ENCODE measurements at places on chromosomes 16 and 17.

- DNase-seq: no peak
Measured at GRCh38 chr16:84461413-84462295, 42.8 kb downstream of the MEAK7 start.

- DNase-seq: no peak
Measured at GRCh38 chr17:50432125-50432762, 6.2 kb downstream of the ACSF2 start.

DNA sequence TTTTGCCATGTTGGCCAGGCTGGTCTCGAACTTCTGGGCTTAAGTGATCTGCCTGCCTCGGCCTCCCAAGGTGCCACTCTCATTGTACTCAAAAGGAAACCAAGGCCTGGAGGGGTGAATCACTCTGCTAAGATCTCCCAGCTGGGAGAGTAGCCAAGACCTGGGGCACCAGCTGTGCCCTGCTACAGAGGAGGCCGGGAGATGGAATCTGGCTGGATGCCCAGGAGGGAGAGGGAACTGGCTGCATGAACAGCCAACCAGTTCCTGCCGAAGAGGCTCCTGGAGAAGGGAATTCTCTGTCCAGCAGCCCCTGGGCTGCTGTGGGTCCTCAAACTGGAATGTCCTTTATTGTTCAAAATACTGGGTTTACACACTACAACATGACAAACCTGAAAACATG lies 238.7 kb upstream of the CIBAR2 start:
- DNase-seq: peak; percentile 75

GRCh38 chr17:37079065-37079708 lies 130.4 kb downstream of the AATF start:
- no peak for DNase-seq

GRCh38 chr16:66473051-66473571 lies 46.0 kb downstream of the BEAN1 start:
- DNase-seq: no peak

- peak; percentile 38 for DNase-seq
Measured at GRCh38 chr17:79991924-79992648, 43.6 kb downstream of the TBC1D16 start.

GRCh38 chr16:88684569-88685155 lies 1.6 kb downstream of the SNAI3 start:
- peak; percentile 0 for DNase-seq

- no peak for DNase-seq
Measured at GRCh38 chr17:43917348-43918025, 10.2 kb upstream of the MPP2 start.

DNA sequence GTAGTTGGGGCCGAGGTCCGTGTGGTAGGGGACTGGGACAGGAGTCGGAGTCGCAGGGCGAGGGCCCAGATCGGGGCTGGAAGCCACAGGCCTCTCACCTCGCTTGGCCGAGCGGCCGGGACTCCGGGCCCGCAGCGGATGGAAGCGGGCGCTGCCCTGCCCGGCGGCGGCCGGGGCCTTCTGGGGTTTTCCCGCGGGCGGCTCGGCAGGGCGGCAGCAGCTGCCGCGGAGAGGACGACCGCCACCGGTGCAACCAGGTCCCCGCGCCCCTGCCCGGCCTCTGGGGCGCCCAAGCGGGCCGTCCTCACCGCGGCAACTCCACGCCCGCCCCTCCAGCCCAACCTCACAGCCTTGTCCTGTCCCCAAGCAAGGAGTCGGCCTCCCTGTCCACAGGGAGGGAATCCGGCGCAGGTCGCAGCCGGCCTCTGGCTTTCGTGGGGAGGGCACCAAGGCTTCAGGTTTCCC lies 15.6 kb upstream of the UTP6 start:
- DNase-seq: no peak

GRCh38 chr17:78794399-78794798 lies 12.3 kb upstream of the CYTH1 start:
- DNase-seq: no peak

- DNase-seq: no peak
Measured at GRCh38 chr17:8859027-8859803, 8.3 kb downstream of the PIK3R6 start.

- DNase-seq: no peak
Measured at GRCh38 chr17:27380551-27380950, 75.7 kb upstream of the KSR1 start.

- DNase-seq: no peak
Measured at GRCh38 chr16:12538667-12539091, 265.0 kb downstream of the CPPED1 start.

DNA sequence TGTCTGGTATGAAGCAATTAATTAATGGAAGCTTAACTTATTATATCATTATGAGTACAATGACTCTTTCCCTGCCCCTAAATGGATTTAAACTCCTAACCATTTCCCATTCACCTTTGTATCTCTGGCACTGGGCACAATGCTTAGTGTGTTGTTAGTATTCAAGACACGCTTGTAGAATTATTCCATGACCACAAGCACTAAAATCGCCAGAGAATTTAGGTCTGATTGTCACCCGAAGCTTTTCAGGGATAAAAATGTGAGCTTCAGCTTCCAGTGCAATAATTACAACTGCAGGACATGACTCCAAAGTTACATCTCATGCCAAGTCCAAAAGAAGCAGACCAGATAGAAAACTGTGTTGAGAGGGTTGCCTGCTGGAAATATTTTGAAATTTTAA lies 101.6 kb downstream of the CDH8 start:
- no peak for DNase-seq

GRCh38 chr17:44918006-44918405 lies 2.7 kb upstream of the GFAP start:
- no peak for DNase-seq

GRCh38 chr16:67184453-67184994 lies 761 bp upstream of the MATCAP1 start:
- DNase-seq: no peak

GRCh38 chr17:3660311-3660891 lies 8.0 kb downstream of the TAX1BP3 start:
- DNase-seq: no peak

DNA sequence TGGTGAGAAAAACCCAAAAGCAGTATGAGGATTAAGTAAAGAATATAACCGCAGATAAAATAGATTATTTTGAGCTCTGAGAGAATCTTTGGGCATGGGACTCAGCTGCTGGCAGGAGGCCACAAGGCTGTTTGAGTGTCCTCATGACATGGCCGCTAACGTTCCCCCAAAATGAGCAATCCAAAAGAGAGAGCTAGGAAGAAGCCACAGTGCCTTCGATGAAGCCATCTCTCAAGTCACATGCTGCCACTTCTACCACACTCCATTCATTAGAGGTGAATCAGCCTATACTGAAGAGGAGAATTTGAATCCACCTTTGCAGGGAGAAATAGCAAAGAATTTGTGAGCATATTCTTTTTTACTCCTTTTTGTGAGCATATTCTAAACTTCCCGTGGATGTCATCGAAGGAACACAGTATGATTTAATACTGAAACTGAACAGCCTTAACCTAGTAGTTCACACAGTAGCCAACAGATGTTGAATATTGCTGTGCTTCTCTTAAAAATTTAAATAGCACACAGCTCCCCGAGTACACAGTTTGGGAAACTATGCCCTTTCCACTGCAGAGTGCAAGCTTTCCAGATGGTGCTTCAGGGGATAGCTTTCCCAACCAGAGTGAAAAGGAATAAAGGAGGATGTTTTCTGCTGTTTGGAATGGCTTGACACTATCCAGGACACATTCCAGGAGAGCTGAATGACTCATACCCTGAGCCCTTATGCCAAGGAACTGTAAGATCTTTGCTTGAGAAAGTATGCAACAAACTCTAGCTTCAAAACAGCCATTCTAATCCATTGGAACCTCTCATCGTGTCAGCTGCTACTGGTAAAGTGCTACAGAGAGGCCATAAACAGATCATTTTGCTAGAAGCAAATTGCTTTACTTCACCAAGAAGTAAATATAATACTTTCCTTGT lies 33.9 kb downstream of the ANKFY1 start:
- DNase-seq: no peak

GRCh38 chr16:65406116-65406515 lies 284.3 kb upstream of the CDH11 start:
- no peak for DNase-seq

GRCh38 chr17:13337864-13338371 lies 263.8 kb downstream of the HS3ST3A1 start:
- peak; percentile 46 for DNase-seq

- peak; percentile 76 for DNase-seq
Measured at GRCh38 chr17:32659419-32659842, 172.6 kb downstream of the CDK5R1 start.

DNA sequence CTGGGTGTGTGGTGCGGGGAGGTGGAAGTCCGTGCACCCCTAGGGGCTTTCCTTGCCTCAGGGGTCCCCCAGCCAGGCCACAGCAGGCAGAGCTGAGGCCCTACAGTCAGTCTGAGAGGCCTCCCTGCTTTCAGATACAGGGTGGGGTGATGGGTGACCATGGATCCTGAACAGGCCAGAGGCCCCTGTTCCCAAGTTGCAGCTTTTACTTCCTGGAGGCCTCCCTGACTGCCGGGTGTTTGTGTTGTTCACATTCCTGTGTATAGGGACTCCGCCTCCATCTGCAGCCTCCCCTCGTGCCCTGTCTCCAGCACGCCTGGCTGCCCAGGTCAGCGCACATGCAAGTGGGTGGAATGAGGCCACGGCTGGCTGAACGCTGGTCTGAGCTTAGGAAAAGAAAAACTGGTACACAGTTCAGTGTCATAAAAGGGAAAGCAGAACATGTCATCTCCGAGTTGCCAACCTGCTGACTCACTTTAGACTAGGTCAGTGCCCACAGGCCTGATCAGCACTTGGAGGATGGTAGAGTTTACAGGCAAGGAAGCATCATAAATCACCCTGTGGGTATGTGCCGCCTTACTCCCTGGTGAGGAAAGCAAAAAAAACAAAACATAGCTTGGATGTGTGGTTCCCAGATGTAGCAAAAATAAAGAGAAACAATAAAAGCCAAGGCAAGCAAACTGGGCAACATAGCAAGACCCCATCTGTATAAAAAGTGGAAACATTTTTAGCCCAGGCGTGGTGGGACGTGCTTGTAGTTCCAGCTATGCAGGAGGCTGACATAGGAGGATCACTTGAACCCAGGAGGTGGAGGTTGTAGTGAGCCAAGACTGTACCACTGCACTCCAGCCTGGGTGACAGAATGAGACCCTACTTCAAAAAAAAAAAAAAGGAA lies 6.2 kb upstream of the SLC7A6 start:
- DNase-seq: no peak

Measured in NCI-H774 (cell line).